Posterior cingulate gyrus (tissue), 11 donors: ENCODE measurements at places on chromosomes 13 and 19.

- peak; percentile 12 for DNase-seq
These were observed 129.0 kb upstream of the SPRY2 start for GRCh38 chr13:80469853-80470381.

DNA sequence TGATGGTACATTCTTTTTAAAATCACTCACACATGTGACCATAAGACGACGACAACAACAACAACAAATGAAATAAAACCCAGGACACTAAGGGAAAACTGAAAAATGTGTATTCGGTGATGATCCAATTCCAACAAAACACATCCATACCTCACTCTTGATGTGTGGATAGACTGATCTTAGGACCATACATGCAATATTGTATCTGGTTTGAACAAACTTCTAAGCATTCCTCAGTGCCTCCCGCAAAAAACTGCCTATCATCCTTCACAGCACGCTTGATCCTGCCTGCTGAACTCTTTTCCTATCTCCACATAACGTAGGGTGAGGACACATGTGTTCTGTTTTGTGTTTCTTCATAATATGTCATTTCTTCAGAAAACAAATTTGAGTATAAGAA is 415.2 kb downstream of the KCTD12 start:
- no peak for DNase-seq

- DNase-seq: no peak
These were observed 60.9 kb downstream of the WDFY2 start for GRCh38 chr13:51645154-51645650.

GRCh38 chr13:26614721-26615120 is 57.2 kb downstream of the WASF3 start:
- DNase-seq: no peak

DNA sequence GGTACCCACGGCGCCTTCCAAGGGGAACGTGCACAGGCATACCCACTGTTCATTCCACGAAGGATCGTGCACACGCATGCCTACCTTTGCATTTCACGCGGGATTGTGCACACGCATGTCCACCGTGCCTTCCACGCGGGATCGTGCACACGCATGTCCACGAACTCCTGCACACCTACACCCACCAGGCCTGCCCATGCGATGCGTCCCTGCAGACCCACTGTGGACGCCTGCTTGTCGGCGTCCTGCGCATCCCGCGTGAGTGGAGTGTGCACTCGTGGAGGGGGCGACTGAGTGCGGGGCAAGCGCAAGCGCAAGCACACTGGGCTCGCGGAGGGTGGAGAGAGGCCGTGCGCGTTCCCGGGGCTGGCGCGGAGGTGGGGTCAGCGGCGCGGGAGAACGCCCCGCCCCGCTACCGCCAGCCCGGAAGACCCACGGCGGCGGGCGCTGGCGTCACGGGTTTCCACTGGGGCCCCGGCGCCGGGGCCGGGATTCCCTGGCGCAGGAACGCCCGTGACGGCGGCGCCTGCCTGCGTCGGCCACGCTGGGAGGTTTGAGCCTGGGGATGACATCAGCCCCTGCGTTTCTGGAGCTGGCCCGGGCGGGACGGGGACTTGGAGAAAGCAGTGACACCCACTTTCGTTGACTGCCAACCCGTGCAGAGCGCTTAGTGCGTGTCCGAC is 18.7 kb downstream of the GADD45B start:
- DNase-seq: peak; percentile 91

- no peak for DNase-seq
These were observed 1026.1 kb upstream of the MIR17HG start for GRCh38 chr13:90321281-90321931.

- DNase-seq: no peak
These were observed at the start of gene SH2D3A for GRCh38 chr19:6767357-6768235. Gene SH2D3A, minus strand, starts transcription at chr19:6767435. Its CDS starts 3,687 bp downstream, at chr19:6763748.

GRCh38 chr13:110973007-110973700 is 58.3 kb upstream of the ANKRD10 start:
- no peak for DNase-seq

GRCh38 chr13:48126944-48127830 is 32.3 kb upstream of the MED4 start:
- DNase-seq: peak; percentile 16

- no peak for DNase-seq
These were observed 22.1 kb upstream of the F7 start for GRCh38 chr13:113083402-113084061.

DNA sequence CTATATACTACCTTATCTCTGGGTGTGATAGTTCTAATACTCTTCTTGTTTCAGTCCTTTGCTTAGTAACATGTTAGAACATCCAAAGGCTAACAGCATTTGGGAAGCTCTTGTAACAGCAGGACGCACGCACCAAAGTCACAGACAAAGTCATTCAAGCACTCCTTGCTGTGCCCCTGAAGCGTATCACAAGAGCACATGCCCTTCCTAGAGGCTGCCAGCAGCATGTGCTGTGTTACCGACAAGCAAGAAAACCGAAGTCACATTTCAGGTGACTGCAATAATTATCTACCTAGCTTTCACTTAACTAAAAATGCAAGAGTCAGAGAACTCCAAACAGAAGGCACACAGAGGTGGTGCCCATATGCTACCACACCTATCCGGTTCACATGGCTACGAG is 194.1 kb downstream of the KLF12 start:
- no peak for DNase-seq

DNA sequence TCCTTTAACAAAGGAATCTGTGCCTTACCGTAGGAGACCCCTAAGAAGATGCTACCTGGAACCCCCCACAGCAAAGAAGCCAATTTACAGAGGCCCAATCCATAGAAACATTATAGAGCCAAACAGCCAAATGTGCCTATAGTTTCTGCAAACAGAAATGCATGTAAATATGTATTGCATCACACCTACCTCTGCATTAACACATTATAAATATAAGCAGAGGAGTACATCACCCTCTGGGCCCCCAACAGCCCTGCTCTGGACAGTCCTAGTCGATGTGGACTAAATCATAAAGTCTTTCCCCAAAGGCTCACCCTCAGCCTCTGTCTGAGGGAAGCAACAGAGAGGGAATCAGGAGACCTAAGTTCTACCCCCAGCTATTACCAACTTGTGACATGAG is 25.7 kb downstream of the ZNF541 start:
- no peak for DNase-seq

DNA sequence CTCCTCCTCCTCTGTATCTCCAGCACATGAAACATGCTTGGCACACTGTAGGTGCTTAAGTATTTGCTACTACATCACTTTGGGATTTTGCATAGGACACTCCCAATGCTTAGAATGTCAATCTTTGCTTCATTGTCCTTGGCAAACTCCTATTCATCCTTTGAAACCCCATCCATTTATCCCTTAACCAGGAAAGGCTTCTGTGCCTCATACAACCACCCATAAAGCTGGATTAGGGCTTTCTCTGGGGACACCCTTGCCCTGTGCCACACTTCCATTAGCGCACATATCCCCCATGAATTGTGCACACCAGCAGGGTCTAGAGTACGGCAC is 5.8 kb upstream of the EPS8L1 start:
- DNase-seq: no peak
